Skin of body (tissue), 3 donors: ENCODE measurements at places on chromosomes 5 and 9. TPM values are rescaled to one million over a fixed set of nuclear protein-coding genes. Genes with fewer than 3 reads are reported as not detected.

APBA1 gene
- total RNA-seq, result 7.7 TPM

TXNDC8 gene
- total RNA-seq, result not detected

GRCh38 chr9:16191191-16191590 lies 638.3 kb downstream of the CCDC171 start:
- peak; percentile 77 for DNase-seq

GRCh38 chr9:127860260-127860659 lies 5.8 kb upstream of the ENG start:
- DNase-seq, result no peak

MELK gene
- total RNA-seq, result 12.0 TPM
